ENCODE measurements at places on chromosomes 6 and 20.

DNA sequence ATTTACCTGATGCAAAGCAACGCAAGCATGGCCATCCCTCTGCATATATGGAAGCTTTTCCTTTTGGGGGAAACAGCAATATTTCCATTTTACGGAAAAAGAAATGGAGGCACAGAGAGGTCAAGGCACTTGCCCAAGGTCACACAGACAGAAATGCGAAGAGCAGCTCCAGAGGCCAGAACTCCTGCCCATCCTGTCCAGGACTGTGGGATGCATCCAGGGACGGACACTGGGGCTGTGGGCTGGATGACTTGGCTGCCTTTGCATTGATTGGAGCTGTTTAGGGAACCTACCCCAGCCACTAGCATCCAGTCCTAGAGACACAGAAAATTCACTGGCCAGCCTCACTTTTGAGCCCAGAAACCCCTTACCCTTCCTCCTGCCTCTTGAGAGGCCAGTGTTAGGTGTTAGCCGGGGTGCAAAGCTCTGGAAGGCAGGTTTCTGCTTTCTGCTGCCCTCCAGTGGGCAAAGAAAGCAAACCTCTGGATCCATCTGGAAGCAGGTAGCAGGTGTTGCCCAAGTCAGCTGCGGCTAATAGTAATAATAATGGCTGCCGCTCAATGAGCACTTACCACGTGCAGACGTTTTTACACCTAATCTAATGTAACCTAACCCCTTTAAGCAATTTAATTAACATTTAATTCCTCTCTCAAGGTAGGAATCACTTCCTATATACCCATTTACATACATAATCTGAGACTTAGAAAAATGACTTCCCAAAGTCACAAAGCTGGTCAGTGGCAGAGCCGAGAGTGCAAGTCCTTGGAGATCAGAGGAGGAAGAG, 31.7 kb upstream of the CCN5 start:
- DNase-seq = no peak

- no peak for DNase-seq
Measured at GRCh38 chr6:74689601-74690000, 516.3 kb downstream of the COL12A1 start.

DNA sequence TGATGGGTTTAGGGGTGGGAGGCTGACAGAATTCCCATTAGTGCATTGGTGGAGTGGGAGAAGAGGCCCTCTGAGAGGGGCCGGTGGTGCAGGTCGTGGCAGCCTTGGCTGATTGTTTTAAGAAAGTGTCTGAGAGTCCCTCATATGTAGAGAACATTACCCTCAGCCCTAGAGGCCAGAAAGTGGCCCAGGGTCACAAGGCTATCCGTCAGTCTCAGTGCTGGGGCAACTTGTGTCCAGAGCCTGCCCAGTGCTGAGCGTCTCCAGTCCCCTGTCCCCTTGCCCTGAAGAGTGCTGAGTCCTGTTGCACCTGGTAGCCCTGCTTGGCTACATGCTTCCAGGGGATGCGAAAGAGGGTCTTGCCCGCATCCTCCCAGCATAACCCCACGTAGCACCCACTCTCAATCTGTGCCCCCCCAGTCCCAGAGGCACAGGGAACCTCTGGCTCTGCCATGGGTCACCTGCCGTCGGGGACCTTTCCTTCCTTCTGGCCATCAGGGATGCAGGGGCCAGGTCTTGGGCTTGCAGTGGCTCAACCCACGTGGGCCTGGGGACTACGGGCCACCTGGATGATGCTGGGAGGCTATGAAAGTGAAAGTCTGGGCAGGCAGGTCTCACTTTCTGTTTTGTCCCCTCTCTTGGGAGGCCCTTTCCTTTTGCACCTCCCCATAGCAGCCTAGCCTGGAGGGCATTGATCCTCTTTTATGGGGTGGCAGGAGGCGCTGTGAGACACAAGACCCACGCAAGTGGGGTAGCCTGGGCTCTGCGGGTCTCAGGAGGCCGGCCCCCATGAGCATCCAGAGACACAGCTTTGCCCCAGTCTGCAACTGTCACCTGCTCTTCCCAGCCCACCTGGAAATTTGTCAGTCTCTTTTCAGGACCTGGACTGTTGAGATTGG, 12.2 kb downstream of the DUSP15 start:
- DNase-seq = no peak

GRCh38 chr6:77124604-77125003, 338.7 kb downstream of the HTR1B start:
- DNase-seq = no peak

GRCh38 chr20:37194621-37195417, 15.5 kb upstream of the MROH8 start:
- DNase-seq = no peak

DNA sequence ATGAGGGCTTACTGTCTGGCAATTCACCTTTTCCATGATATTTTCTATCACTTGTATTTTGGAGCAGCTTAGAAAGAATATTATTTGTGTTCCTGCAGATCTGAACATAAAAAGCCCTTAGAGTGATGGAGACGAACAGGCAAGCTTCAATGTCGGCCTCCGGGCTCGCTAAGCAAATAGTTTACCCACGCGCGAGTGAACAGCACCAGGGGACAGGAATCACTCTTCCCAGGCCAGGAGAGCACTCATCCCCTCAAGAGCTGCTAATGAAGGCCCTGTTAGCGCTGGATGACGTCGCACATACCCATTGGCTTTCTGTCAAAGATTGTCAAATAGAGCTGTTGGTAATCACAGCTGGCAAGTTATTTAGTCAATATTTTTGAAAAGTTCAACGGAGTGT, 395.7 kb downstream of the ZFAND3 start:
- DNase-seq = no peak

GRCh38 chr6:72621291-72622093, at the start of gene KCNQ5:
KCNQ5 (plus strand) TSS chr6:72622064.
- DNase-seq = no peak
